ENCODE measurements at places on chromosomes 7 and 10.

DNA sequence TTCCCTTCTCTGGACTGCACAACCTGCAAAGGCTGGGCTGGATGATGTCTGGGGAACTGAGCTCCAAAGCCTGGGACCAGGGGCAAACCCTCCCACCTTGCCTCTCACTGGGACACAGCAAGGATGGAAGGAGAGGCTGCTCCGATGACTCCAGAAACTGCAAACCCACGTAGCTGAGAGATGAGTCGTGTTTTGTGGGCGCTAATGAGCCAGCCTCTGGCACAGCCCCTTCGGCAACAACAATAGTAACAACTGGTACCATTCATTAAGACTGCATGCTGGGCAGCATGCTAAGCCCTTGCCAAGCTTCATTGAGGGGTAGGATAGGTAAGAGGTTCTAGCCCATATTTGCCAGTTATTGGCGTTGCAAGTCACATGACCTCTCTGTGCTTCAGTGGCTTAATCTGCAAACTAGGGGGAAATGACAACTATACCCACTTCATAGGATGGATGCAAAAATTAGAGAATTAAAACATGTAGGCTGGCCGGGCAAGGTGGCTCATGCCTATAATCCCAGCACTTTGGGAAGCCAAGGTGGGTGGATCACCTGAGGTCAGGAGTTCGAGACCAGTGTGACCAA lies 145.9 kb downstream of the SH3PXD2A start:
- DNase-seq: no peak

GRCh38 chr10:3090914-3091787 lies 23.8 kb downstream of the PFKP start:
- DNase-seq: no peak

DNA sequence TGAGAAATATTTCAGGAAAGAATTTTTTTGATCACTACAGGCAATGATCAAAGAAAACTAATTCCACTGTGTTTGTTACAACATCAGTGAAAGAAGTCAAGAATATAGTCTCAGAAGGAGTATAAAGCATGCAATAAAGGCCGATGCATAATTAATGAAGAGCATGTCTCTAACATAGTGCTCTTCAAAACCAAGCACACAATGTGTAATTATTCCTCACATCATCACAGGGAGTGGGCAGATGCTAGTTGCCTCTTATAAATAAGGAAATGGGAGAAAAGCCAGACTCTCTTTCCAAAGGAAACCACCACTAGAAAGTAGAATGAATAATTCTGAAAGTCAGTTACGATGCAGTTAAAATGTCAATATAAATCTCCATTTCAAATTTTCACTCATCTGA lies 220.1 kb downstream of the TEX36 start:
- peak; percentile 28 for DNase-seq

DNA sequence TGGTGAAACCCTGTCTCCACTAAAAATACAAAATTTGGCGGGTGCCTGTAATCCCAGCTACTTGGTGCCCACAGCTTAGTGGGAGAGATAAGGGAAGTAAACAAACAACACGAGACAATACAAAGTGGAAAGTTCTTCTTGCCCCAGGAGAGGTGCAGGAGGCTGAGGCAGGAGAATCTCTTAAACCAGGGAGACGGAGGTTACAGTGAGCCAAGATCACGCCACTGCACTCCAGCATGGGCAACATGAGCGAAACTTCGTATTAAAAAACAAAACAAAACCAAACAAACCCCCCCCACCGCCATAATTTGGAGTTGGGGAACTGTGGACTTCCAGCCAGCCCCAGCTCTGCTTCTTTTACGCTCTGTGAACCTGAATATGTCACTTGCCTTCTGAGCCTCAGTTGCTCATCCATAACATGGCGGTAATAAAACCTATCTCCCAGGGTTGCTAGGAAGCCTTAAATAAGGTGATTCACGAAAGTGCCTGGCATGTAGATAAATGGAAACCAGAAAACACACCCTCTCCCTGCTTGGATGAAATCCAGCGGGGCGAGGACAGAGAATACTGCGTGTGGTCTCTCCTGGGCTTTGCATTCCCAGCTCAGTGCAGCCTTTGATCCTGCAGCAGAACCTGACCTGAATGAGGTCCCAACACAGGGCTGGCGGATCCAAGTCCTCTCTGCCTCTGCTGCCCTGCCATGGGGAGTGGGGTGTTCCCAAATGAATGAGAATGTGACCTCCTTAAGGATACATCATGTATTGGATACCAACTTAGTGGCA lies 10.2 kb downstream of the MLXIPL start:
- no peak for DNase-seq

GRCh38 chr7:2038931-2039728 lies 193.6 kb downstream of the MAD1L1 start:
- DNase-seq: no peak

DNA sequence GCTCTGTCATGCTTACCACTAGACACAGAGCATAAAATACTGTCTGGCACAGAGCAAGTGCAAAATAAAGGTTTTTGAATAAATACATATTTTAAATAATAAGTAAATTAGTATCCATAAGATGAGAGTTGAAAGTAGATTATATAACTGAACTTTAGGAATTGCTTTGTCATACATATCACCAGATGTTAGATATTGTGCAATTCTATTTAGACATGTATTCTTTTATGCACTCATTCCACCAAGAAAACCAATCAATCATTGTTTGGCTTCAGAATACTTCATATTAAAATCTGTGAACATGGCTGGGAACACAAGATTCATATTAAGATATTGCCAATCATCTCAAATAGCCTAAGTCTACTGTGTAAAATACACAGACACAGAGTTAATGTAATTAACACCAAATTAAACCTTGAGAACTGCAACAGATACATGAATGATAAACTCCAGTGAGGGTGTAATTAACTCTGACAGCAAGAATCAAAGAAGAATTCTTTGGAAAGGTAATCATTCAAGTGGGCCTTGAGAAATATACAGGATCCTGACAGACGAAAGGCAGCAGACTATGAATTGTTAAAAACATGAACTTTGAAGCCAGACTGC lies 201.0 kb upstream of the PTN start:
- DNase-seq: no peak

All from NCI-H1105 treated with DMSO at 0.1 percent for 48 hours (cell line).